ENCODE measurements at places on chromosomes 4 and X.

DNA sequence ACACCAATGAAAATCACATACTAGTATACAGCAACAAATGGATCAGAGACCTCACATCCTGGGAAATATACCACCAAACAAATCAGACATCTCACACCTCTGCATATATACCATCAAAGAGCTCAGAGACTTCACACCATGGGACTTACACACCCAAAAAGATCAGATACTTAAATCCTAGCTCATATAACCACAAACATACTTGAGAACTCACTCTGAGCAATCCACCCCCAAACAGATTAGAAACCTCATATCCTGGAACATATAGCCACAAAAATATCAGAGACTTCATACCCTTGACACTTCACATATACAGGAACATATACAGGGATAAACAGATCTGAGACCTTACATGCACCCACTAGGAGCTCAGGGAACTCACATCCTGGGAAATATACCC, 32.1 kb downstream of the SUV39H1 start:
- DNase-seq: no peak

- DNase-seq: no peak
These were observed 16.1 kb downstream of the IQCM start for GRCh38 chr4:149799546-149799945.

DNA sequence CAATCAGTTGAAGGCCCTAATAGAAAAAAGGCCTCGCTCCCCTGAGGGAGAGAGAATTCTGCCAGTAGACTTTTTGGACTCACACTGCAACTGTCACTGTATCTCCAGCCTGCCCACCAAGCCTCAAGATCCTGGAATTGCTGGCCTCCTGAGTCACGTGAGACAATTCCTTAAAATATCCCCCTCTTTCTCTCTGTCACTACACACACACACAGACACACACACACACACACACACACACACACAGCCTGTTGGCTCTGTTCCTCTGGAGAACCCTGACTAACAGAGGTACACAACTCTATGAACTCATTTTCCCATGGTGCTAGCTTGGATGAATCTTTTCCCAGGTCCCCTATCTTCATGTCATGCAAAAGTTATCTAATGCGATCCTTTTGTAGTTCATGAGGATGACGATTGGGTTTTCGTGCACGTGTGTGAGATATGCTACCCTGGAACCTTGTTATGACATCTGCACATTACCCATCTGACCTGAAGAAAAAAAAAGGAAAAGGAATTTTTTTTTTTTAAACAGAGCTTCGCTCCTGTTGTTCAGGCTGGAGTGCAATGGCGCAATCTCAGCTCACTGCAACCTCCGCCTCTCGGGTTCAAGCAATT, 13.7 kb downstream of the CLRN2 start:
- no peak for DNase-seq

- no peak for DNase-seq
These were observed 374.6 kb upstream of the SLC7A11 start for GRCh38 chr4:138616775-138617174.

- no peak for DNase-seq
These were observed 333.5 kb downstream of the TENM3 start for GRCh38 chr4:182576601-182577289.

DNA sequence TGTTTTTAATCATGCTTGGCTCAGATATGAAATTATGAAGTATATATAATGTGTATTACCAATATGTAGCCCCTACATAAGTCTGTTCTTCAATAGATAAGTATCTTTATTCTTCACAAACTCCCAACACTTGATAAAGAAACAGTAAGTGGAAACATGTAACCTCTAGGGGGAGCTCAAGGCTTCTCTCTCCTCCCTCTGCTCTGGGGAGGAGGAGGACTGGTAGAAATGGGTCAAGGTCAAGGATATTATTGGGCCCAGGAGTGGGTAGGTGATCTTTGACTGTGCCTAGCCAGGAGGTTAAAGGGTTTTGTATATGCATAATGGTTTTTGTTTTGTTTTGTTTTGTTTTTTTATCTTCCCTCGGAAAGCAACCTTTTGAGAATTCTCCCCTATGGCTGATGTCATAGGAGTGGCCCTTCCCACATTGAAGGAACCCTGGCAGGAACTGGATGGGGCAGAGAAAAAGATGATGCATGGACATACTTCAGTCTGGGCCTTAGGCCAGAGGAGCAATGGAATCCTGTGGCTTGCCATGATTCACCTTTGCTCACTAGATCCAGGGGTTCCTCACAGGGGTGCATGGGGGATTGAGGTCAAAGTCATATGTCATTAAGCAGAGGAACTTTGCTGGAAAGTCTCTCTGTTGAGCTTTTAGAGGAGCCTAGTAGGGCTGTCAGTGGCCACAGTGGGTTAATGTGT, 460.3 kb downstream of the MID1IP1 start:
- DNase-seq: no peak

- DNase-seq: no peak
These were observed 275.4 kb downstream of the ARHGAP10 start for GRCh38 chr4:148007314-148007760.

DNA sequence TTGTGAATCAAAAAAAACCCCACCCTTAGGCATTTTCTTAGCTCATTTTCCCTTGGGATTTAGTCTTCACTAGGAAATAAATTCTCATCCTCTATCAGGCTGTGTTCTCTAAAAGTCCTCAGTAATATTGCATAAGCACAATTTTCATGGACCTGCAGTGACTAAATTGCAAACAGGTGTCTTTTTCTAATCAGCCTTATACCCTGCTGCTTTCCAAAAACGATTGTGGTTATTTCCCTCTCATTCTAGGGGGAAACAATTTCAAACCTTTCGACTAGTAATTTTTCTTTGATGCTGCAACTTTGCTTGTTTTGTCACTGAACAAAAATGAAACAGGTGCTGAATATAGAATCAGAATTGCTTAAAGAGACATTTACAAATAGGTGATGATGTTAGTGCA, 549.9 kb downstream of the PDHA2 start:
- DNase-seq: no peak

- no peak for DNase-seq
These were observed 994.1 kb downstream of the PCDH7 start for GRCh38 chr4:31714238-31714637.

GRCh38 chr4:163165217-163166017, 1.3 kb downstream of the NAF1 start:
- DNase-seq: no peak

- no peak for DNase-seq
These were observed 174.3 kb upstream of the TENM3 start for GRCh38 chr4:182068920-182069319.

- no peak for DNase-seq
These were observed 124.9 kb downstream of the PTTG2 start for GRCh38 chr4:38084877-38085711.

- DNase-seq: no peak
These were observed 2184.4 kb upstream of the AGA start for GRCh38 chr4:179626687-179627086.

GRCh38 chr4:27149541-27150212, 289.0 kb downstream of the STIM2 start:
- DNase-seq: no peak

All from stimulated activated CD4-positive, alpha-beta T cell treated with anti-CD3 and anti-CD28 coated beads, TNF-alpha, amount 100 ng/mL, for 24 hours (primary cell).